ENCODE measurements at places on chromosomes 3 and 15. TPM values are rescaled to one million over a fixed set of nuclear protein-coding genes. Genes with fewer than 3 reads are reported as not detected.

DNA sequence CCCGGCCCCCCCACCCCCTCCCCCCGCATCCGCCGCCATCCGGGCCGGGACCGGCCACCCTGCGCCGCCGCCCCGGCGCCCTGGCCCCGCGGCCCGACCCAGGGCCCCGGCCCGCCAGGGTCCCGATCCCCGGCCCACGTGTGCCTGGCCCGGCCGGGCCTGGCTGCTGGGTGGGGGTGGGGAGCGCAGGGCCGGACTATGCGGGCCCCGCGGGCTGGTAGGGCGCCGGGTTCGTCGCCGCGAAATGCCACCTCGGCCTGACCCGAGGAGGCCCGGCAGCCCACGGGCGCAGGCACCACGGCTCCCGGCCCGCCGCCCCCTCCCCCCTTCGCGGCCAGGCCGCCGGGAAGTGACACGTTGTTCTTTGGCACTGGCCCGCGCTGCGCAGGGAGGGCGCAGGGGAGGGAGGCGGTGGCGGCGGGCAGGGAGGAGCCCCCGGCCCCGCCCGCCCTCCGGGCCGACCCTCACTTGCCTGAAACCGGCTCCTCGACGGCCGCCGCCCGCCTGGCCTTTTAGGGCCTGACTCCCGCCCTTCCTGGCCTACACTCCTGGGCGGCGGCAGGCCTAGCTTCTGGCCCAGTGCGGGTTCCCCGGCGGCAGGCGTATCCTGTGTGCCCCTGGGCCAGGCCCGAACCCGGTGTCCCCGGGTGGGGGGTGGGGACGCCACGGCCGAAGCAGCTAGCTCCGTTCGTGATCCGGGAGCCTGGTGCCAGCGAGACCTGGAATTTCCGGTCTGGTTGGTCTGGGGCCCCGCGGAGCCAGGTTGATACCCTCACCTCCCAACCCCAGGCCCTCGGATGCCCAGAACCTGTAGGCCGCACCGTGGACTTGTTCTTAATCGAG lies 515 bp downstream of the EIF4G1 start:
- H3K27ac ChIP-seq, result peak overlapping the region; percentile 90
- H3K27me3 ChIP-seq, result no peaks in the 10 kb centered on the region
- peaks cover 42% of the 10 kb centered on the region for H3K4me1 ChIP-seq

Gene DVL3
- 40.7 TPM for total RNA-seq

GRCh38 chr15:31586841-31587240 lies 260.2 kb downstream of the KLF13 start:
- H3K27ac ChIP-seq, result no peak overlapping the region
- H3K36me3 ChIP-seq, result no peaks in the 10 kb centered on the region
- DNase-seq, result no peak
- H3K27me3 ChIP-seq, result peaks cover 6% of the 10 kb centered on the region
- H3K4me1 ChIP-seq, result no peaks in the 10 kb centered on the region

- no peaks in the 10 kb centered on the region for H3K27me3 ChIP-seq
- H3K27ac ChIP-seq, result no peak overlapping the region
- no peak overlapping the region for H3K4me3 ChIP-seq
- no peak for DNase-seq
- H3K36me3 ChIP-seq, result peaks cover 33% of the 10 kb centered on the region
Measured at GRCh38 chr15:56148064-56148463, 95.6 kb downstream of the RFX7 start.

- no peaks in the 10 kb centered on the region for H3K27me3 ChIP-seq
- H3K4me3 ChIP-seq, result no peak overlapping the region
- peaks cover 1% of the 10 kb centered on the region for H3K4me1 ChIP-seq
- no peak for DNase-seq
- H3K36me3 ChIP-seq, result peaks cover 67% of the 10 kb centered on the region
Measured at GRCh38 chr3:121508389-121508788, 37.4 kb downstream of the POLQ start.

Gene ABI3BP
- not detected for total RNA-seq

DNA sequence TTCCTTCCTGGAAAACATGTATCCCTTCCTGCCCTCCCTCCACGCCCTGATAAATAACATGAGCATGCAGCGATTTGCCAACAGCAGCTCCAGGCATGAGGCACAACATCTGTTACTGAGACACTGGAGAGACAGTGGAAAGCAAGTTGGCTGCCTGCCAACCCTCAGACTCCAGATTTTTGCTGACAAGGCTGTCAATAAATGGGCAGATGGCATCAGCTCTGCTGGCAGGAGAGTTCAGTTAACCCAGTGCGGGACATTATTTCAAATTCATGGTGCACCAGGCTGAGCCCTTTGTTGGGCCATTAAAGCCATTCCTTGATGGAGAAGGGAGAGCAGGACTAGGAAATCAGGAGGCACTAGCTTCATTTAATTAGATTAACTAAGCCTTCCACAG lies 293.3 kb downstream of the MEX3B start:
- no peak overlapping the region for H3K4me3 ChIP-seq
- H3K36me3 ChIP-seq, result no peaks in the 10 kb centered on the region
- no peaks in the 10 kb centered on the region for H3K4me1 ChIP-seq
- H3K27me3 ChIP-seq, result no peaks in the 10 kb centered on the region
- no peak for DNase-seq
- H3K27ac ChIP-seq, result no peak overlapping the region

GRCh38 chr3:195462308-195462610 lies 19.4 kb upstream of the ACAP2 start:
- peaks cover 14% of the 10 kb centered on the region for H3K4me1 ChIP-seq
- no peaks in the 10 kb centered on the region for H3K36me3 ChIP-seq
- H3K4me3 ChIP-seq, result no peak overlapping the region

DNA sequence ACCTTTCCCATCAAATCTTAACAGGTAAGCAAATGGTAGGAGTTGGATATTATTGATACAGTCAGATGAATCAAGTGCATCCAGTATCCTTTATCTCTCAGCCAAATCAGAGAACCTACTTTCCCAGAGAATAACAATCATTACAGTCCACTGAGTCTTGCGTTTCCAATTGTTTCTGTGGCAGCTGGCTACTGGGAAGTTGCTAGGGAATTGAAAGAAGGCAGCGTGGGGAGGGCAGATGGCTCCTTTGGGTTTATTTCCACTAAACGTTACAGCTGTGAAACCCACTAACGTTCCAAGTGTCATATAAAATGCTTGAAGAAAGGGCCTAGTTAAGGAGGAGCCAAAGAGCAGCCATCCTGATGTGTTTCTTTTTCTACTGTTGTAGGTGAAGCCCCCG lies 78.4 kb downstream of the WDR72 start:
- no peak for DNase-seq
- H3K4me1 ChIP-seq, result no peaks in the 10 kb centered on the region
- no peaks in the 10 kb centered on the region for H3K36me3 ChIP-seq
- no peak overlapping the region for H3K27ac ChIP-seq

GRCh38 chr3:184693011-184693975 lies 18.6 kb downstream of the MAGEF1 start:
- no peaks in the 10 kb centered on the region for H3K4me1 ChIP-seq
- no peak overlapping the region for H3K4me3 ChIP-seq
- H3K27me3 ChIP-seq, result peaks cover 13% of the 10 kb centered on the region
- no peaks in the 10 kb centered on the region for H3K36me3 ChIP-seq
- no peak overlapping the region for H3K27ac ChIP-seq
- DNase-seq, result no peak

GRCh38 chr3:49689046-49689907 lies at the start of the genes MST1 and RNF123:
Gene MST1, minus strand, starts transcription at chr3:49689474. Its CDS starts 783 bp downstream, at chr3:49688691.
Gene RNF123, plus strand, starts transcription at chr3:49689557. Its CDS starts 1,609 bp downstream, at chr3:49691166.
- H3K36me3 ChIP-seq, result peaks cover 7% of the 10 kb centered on the region
- peak; percentile 93 for DNase-seq
- H3K4me3 ChIP-seq, result peak within 1 kb of the TSS; percentile 97
- peaks cover 33% of the 10 kb centered on the region for H3K4me1 ChIP-seq

Gene BLOC1S6
- total RNA-seq, result 39.3 TPM

GRCh38 chr3:127375151-127375930 lies 87.5 kb upstream of the PRR20G start:
- H3K27ac ChIP-seq, result no peak overlapping the region
- H3K27me3 ChIP-seq, result no peaks in the 10 kb centered on the region
- H3K4me1 ChIP-seq, result no peaks in the 10 kb centered on the region
- H3K4me3 ChIP-seq, result no peak overlapping the region
- no peak for DNase-seq
- no peaks in the 10 kb centered on the region for H3K36me3 ChIP-seq

GRCh38 chr3:161072751-161073150 lies 32.4 kb downstream of the B3GALNT1 start:
- H3K27me3 ChIP-seq, result peaks cover 6% of the 10 kb centered on the region
- H3K4me3 ChIP-seq, result no peak overlapping the region
- H3K27ac ChIP-seq, result peak overlapping the region; percentile 33
- H3K4me1 ChIP-seq, result peaks cover 60% of the 10 kb centered on the region
- DNase-seq, result no peak

DNA sequence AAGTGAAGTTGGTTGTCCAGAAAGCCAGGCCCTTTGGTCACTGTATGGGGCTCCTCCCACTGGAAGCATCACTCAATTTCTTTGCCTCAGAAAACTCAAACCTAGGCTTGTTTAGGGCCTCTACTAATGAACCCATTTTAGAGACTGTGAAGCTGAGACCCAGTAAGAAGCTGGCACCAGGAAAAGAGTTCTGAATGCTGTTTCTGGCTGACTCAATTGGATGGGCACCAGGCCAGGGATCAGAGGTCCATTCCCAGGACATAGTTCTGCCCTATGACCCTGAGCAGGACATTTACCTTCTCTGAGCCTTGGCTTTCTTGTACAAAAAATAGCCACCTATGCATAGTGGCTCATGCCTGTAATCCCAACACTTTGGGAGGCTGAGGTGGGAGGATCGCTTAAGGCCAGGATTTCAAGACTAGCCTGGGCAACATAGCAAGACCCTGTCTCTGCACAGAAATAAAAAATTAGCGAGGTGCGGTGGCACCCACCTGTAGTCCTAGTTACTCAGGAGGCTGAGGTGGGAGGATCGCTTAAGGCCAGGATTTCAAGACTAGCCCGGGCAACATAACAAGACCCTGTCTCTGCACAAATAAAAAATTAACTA lies 30.6 kb downstream of the CD276 start:
- no peak overlapping the region for H3K4me3 ChIP-seq
- peaks cover 8% of the 10 kb centered on the region for H3K27me3 ChIP-seq
- no peaks in the 10 kb centered on the region for H3K36me3 ChIP-seq

Gene KLHL25
- 4.4 TPM for total RNA-seq

GRCh38 chr15:99447497-99448371 lies 118.0 kb upstream of the MEF2A start:
- no peak overlapping the region for H3K27ac ChIP-seq
- no peak overlapping the region for H3K4me3 ChIP-seq
- peak; percentile 13 for DNase-seq
- H3K36me3 ChIP-seq, result no peaks in the 10 kb centered on the region

DNA sequence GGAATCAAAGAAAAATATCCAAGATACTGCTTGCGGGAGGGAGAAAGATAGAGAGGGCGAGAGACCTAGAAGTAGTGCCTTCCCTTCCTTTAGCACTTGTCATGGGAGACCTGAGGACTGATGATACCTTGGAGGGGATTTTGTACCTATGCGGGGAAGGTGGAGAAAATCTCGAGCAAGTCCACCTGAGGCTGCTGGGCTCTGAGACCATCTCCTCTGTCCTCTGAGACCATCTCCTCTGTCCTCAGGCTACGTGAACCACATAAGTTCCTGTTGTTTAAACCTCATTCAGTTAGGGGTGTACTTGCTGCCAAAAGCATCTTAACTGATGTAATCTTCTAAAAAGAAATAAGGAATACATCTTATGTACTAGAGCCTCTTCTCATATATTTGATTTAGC lies 164.9 kb downstream of the NR2F2 start:
- no peak overlapping the region for H3K4me3 ChIP-seq
- H3K4me1 ChIP-seq, result no peaks in the 10 kb centered on the region
- no peaks in the 10 kb centered on the region for H3K27me3 ChIP-seq

Gene CDCP1
- 1.9 TPM for total RNA-seq

DNA sequence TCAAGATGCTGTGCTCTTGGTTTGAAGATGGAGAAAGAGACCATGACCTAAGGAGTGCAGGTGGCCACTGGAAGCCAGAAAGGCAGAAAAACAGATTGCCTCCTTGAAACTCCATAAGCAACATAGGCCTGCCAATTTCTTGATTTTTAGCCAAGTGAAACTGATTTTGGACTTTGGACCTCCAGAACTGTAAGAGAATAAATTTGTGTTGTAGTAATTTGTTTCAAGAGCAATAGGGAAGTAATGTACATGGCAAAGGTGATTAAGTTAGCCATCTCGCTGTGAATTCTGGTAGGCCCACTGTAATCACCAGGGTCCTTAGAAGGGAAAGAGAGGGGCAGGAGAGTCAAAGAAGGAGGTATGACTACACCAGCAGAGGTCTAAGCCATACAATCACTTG lies 238.8 kb downstream of the CNTN3 start:
- H3K4me3 ChIP-seq, result no peak overlapping the region
- no peak for DNase-seq
- no peak overlapping the region for H3K27ac ChIP-seq
- H3K4me1 ChIP-seq, result no peaks in the 10 kb centered on the region
- no peaks in the 10 kb centered on the region for H3K27me3 ChIP-seq

Measured in activated CD4-positive, alpha-beta memory T cell treated with anti-CD3 and anti-CD28 coated beads, Interleukin-2, amount 10 ng/mL, durations not matched to agents 7 days and 5 days (primary cell).